ENCODE measurements at places on chromosomes 6 and 20.

- DNase-seq: no peak
Observed at GRCh38 chr6:163916315-163917081, 502.0 kb downstream of the QKI start.

GRCh38 chr6:50288881-50289280, 239.2 kb upstream of the DEFB112 start:
- DNase-seq: no peak

GRCh38 chr20:19628570-19629134, 129.4 kb upstream of the RIN2 start:
- DNase-seq: no peak

DNA sequence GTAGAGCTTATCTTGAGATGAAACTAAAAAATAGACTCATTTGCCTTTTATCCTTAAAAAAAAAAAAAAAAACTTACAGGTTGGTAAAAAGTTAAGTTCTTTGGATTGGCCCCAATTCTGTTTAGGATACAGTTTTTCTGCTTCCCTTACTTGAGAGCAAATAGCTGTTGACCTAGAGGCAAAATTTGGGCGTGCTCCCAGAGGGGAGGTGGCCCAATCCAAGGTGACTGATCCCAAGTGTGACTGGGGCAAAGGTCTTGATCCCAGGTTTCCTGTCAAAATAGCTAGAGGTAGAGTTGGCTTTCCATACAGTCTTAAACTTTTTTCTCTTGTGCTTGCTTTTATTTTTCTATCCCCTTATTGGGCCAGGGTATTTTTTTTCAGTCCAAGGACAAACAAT, 363.8 kb upstream of the AGPAT4 start:
- no peak for DNase-seq

- DNase-seq: no peak
Observed at GRCh38 chr20:42895020-42895419, 294.7 kb downstream of the PTPRT start.

All from ovary (tissue), 10 donors.